WERI-Rb-1 (cell line): ENCODE measurements at places on chromosomes 1 and 21.

DNA sequence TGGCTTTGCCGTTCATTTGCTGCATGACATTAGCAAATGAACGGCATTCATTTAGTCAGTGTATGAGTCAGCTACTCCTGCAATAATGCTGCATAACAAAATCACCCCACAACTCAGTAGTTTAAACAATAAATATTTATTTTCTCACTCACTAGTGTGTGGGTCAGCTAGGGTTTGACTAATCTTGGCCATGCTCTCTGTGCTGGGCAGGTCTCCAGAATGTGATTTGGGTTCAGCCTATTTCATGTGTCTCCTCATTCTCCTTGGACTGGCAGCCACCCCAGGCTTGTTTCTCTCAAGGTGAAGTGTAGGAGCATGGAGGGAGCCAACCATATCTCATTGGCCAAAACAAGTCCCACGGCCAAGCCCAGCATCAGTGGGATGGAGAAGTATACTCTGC, 104.3 kb downstream of the LACTBL1 start:
- no peak for DNase-seq

DNA sequence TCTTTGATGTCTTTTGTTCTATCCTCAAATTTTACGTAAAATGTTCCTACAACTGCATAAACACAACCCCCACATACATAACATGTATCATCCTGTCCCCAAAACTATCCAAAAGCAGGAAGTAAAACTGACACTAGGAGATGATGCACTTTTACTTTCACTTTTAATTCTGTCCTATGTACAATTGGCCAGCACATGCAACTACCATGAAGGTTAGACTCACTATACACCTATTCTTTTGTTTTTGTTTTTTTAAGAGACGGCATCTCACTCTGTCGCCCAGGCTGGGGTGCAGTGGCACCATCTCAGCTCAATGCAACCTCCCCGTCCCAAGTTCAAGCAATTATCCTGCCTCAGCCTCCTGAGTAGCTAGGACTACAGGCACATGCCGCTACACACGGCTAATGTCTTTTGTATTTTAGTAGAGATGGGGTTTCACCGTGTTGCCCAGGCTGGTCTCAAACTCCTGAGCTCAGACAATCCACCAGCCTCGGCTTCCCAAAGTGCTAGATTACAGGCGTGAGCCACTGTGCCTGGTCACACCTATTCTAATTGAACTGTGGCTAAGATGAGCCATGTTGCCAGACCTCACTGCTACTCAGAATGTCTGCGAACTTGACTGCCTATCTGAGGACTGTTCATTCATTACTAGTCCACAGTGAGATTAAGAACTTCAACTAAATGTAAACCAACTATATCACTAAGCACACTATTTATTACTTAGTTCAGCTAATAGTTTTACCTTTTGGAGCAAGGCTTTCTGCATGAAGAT, 48.0 kb downstream of the TOR3A start:
- no peak for DNase-seq

DNA sequence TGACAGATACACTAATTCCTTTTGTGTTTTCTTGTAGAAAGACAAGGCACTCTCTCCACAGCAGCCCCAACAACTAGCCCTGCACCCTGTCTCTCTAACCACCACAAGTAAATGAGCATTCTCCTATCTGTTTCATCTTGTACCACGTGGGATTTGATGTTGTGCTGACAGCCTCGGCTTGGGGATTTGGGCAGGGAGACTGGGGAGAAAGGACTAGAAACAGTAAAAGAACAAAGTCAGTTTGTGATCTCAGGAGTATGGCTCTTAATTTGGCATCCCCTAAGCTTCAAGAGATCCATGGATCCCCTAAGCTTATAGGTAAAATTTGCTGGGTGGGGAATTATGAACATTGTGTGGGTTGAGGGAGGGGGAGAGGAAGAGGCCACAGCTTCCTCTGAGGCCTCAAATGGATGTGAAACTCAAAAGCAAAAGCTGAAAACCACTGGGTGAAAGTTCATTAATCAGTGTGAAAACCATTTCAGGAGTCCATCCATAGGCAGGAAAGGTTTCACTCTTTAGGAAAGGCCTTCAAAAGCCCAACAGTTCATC, 3.1 kb downstream of the C1orf162 start:
- DNase-seq, result no peak

- no peak for DNase-seq
Measured at GRCh38 chr21:45872902-45873301, 108.7 kb upstream of the COL6A1 start.

DNA sequence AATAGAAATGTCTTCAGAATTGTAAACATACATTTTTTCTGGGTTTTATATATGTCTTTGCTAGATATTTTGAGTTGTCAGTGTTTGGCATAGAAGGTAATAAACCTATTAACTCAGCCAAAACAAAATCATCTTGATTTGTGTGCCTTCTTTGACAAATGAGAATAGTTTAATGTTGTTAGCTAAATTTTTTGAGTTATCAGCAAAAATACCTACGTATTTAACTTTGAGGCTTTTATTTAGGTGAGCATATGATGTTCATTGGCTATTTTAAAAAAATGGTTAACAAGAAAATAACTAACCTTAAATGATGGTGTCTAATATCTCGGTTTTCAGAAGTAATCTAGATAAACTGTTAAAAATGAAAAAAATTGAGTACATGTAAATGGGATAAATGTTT, 83.2 kb upstream of the SLC5A9 start:
- no peak for DNase-seq

- DNase-seq, result no peak
Measured at GRCh38 chr1:220604926-220605325, 77.0 kb downstream of the MARK1 start.

DNA sequence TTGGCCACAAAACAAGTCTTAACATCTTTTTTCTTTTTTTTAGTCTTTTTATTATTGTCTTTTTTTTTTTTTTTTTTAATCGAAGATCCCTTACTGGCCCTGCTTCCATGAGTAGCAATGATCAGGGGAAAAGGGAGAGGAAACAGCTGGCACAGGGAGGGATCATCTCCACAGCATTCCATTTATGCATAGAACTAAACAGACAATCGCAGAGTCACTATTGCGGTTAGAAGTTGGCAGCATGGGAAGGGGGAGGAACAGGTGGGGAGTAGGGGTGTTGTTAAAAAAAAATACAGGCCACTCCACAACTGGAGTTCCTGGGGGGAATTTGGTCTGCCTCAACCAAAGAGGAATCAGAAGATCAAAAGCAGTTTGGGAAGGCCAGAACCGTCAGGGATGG, 55.4 kb downstream of the C1orf185 start:
- no peak for DNase-seq

DNA sequence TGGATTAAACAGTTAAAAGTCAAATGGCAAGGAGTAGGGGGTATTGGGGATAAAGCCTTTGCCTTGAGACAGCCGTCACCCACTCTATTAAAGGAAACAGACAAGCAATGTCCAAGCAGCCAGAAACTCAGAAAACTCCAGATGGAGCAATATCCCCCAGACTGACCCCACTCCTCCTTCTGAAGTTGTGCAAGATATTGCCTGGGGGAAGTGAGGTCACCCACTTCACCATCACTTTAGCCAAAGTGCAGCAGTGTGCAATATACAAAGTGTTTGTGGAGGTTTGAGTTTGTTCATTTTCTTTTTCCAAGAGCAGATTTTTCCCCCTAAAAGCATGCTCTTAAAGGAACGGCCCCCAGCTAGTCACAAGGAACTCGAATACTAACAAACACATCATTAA, 125.1 kb downstream of the ETS2 start:
- no peak for DNase-seq

DNA sequence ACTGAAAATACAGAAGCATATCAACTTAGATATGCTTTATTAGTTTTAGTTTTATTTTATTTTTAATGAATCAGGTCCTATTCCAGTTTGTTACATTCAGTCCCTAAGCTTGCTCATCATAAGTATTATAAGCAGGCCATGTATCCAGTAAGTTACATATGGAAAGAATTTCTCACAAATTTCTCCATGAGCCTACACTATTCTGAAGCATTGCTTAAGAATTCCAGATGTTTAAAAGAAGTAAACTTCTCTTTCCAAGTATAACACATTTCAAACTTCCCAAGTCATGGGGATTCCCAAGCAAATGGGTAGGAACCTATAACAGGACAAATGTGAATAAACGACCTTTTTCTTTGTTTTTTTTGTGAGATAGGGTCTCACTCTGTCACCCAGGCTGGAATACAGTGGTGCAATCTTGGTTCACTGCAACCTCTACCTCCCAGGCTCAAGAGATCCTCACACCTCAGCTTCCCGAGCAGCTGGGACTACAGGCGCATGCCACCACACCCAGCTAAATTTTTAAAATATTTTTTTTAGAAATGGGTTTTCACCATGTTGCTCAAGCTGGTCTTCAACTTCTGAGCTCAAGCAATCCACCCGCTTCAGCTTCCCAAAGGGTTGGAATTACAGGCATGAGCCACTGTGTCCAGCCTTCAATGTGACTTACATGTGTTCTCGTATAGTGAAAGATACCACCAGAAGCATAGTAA, 39.0 kb downstream of the ST7L start:
- no peak for DNase-seq

DNA sequence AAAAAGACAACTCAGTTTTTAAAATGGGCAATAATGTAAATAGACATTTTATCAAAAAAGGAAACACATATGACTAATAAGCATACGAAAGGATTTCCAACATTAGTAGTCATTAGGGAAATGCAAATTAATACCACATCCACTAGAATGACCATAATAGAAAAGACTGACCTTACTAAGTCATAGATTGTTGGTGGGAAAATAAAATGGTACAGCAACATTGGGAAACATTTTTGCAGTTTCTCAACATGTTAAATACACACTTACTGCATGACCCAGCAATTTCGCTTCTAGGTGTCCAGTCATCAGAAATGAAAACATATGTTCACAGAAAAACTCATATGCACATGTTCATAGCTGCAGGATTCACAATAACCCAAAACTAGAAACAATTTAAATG, 29.9 kb upstream of the SLC44A3 start:
- DNase-seq, result no peak

DNA sequence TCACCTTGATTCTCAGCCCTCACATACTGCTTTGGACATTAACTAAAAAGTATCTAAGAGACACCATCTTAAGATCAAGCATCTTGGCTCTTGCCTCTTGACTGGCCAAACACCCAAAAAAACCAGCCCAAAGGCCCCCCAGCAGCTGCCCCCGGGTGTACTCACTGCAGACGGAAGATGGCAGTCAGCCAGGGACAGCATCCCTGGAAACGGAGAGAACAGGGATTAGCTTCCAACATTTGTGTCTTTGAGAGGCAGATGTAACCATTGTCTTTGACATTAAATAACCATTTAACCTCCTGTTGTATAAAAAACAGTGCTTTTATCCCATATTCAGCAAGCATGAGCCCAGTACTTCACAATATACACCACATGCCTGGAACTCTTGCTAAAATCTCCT, 11.3 kb downstream of the TMEM63A start:
- DNase-seq, result no peak

GRCh38 chr21:25350056-25350455, 257.2 kb downstream of the MRPL39 start:
- peak; percentile 56 for DNase-seq

- no peak for DNase-seq
Measured at GRCh38 chr1:47978486-47978885, 18.7 kb downstream of the TRABD2B start.
